AG10803 (cell line): ENCODE measurements at places on chromosomes 13 and 19.
A peak's percentile ranks its signal among the peaks of the same experiment; 100 is the strongest.

DNA sequence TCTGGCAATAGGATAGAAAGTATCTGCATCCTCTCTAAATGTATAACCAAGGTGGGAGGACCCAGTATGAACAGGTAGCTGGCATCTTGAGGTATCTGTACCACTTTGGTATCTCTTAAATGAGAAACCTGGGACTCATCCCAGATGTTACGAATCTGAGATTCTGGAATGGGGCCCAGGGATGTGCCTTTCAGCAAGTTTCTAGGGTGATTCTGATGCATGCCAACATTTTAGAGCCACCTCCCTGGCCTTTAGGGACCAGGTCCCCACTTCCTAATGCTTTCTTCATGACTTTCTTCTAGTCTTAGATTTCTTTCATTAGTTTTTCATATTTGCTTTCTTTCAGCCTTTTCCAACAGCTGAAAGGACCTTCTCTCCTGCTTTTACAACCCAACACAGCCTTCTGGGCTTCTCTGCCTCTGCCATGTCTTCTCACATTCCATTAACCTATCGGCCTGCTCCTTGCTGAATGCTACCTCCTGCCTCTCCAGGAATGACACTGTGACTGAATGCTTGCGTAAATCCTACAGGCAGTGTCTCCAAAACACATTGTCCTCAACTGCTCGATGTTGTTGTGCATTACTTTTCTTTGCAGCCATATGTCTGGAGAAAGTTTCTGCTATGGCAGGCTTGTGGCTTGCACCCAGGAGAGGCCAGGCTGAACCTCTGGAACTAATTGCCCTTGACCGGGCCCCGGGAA lies 284.0 kb downstream of the DNAJC15 start:
- DNase-seq = no peak

DNA sequence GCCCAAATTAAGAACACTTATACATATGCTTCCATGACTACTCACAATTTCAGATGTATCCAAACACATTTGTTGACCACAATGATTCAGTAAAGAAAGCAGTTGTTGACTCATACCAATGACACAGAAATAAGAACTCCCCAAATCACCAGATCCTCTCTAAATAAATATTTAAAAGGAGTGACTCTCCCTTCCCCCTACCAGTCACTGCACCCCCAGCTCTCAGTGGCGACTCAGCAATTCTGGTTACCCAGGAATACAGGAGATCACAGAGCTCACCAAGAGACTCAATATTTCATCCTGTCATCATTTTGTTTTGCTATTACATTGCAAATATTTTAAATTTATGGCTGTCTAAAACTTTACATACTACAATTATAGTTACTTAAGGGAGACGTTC lies 131.5 kb downstream of the RGCC start:
- peak; percentile 95 for DNase-seq

DNA sequence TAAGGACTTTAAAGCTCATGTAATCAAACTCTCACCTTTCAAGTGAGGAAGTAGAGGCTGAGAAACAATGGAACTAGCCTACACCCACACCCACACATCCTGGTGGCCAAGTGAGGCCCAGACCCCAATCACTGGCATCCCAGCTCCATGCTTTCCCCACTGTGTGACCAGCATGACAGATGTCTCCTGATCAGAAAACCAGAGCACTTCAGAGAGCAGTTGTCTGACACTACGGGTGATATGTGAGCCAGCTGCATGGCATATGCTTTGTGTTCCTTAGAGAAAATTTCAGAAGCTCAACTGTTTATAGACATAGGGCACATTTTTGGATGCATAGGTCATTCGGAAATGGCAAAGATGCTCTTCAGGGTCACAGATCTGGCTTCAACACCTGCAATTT lies 315.2 kb downstream of the NDFIP2 start:
- DNase-seq = no peak

- peak; percentile 12 for DNase-seq
Measured at GRCh38 chr19:43504426-43505185, at the start of gene PHLDB3. PHLDB3 (minus strand) TSS chr19:43504746; CDS start chr19:43504118, 628 bp downstream.

- DNase-seq = peak; percentile 13
Measured at GRCh38 chr19:343451-343931, 1.1 kb downstream of the MIER2 start.

GRCh38 chr19:49801401-49801888 lies 11.6 kb downstream of the FUZ start:
- DNase-seq = no peak

DNA sequence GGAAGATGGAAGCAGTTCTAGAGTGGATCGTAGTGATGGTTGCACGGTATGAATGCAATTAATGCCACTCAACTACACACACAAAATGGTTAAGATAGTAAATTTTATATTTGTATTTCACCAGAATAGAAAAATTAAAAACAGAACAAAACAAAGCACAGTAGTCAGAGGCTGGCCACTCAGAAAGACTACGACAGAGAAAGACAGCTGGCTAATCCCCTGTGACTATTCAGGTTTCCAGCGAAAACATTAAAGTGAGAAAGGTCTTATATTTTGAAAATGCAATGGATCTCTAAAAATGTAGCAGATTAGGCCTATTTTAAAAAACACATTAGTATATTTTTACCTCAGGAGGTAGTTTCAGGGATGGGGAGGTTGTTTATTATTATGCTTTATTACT lies 131.3 kb upstream of the POSTN start:
- DNase-seq = no peak

DNA sequence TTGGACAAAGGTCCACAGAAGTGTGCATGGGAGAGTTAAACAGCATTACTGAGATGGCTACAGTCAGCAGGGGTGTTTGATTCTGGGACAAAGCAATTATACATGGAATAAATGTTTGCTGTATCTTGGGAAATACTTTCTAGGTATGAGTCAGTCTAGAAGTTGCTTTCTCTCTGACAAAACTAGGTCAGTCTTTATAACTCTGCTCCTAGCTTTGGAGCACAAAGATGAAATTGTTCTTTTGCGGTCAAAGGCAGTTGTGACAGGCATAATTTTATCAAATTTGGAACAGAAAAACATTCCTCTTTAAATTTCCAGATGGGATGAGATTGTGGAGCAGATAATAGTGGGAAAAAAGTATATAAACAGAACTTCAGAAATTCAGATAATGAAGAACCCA lies 1045.4 kb upstream of the MIR17HG start:
- peak; percentile 68 for DNase-seq

GRCh38 chr19:29610574-29611271 lies 4.6 kb downstream of the POP4 start:
- DNase-seq = peak; percentile 83

- DNase-seq = no peak
Measured at GRCh38 chr13:77042566-77043177, 15.7 kb upstream of the FBXL3 start.

DNA sequence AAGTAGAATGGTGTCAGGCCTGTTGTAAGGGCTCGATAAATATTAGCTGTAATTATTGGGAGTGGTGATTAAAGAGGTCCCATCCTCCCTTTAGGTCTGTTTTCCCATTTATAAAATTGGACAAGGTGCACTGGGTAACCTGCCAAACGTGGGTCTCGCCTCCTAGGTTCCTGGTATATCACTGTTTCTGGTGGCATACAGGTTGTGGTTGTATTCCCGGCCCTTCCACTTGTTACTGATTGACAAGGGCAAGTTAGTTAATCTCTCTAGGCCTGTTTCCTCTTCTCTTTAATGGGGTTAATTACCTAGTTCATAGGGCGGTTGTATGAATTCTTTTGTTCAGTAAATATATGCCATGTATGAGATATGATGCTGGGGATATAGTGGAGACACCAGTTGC lies 1.5 kb downstream of the PPP2R1A start:
- DNase-seq = no peak

DNA sequence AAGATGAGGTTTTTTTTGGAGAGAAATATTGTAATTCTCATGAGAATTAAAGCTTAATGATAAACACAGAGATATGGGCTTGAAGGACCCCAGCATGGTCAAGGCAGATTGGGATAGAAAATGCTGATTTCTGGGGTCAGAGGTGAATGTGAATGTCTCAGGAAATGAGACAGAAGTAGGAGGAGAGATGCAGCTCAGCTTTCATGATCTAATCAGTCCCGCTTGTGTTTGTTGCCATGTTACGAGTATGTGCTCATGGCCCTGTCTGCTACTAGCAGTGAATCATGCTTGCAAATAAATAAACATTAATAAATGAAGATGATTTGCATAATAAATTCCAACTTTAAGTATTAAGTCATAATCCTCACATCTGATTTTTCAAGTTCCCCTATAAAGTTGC lies 23.0 kb upstream of the NDFIP2 start:
- DNase-seq = peak; percentile 59

DNA sequence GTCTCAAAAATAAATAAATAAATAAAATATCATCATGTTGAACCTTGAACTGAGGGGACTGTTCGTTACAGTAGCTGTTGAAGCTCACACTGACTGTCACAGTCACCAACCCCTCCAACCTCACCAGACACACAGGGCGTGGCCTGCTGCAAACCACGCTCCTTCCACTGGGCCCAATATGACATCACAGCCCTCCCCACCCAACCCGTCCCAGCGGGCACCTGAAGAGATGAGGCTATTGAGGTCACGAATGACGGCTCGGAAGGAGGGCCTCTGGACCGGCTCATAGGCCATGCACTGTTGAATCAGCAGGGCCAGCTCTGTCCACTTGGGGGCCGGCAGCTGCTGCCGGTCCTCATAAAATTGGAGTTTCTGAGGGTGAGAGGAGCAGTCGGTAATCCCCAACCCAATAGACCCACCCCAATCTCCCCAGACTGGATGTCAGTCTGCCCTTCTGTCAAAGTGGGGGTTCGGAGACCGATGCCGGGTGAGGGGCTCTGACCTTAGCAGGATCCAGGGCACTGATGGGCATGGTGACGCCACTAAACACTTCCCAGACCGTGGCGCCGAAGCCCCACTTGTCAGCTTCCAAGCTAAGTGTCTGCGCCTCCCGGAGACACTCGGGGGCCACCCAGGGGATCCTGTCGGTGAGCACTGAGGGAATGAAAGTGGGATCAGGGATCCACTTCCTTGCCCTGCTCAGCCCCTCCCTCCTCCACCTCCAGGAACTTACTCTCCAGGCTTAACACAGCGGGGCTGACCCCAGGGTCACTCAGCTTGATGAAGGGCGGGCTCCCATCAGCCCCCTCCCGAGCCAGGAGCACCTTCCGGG lies 13.2 kb downstream of the JAK3 start:
- no peak for DNase-seq
